ENCODE measurements at places on chromosomes 6 and 20.

DNA sequence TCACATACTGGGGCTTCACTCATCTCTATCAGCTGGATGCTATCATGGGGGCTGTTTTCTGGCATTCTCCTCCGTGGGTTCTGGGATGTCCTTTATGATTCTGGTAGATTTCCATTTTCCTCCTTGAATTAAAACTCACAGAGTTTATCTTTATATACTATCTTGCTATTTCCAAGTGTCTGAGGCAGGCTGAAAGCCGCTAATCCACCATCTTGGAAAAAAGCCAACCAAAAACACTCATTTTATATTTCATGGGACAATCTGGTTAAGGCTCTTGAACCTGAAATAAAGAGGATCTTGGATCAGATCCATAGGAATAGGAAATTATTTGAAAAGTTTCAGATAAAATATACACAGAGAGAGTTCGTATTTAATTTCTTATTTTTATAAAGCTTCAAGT lies 86.0 kb downstream of the AFG1L start:
- no peak for DNase-seq

GRCh38 chr20:5046656-5047339 lies 45.5 kb upstream of the SLC23A2 start:
- DNase-seq: no peak

- DNase-seq: peak; percentile 46
These were observed 15.0 kb downstream of the CPNE5 start for GRCh38 chr6:36824253-36824652.

DNA sequence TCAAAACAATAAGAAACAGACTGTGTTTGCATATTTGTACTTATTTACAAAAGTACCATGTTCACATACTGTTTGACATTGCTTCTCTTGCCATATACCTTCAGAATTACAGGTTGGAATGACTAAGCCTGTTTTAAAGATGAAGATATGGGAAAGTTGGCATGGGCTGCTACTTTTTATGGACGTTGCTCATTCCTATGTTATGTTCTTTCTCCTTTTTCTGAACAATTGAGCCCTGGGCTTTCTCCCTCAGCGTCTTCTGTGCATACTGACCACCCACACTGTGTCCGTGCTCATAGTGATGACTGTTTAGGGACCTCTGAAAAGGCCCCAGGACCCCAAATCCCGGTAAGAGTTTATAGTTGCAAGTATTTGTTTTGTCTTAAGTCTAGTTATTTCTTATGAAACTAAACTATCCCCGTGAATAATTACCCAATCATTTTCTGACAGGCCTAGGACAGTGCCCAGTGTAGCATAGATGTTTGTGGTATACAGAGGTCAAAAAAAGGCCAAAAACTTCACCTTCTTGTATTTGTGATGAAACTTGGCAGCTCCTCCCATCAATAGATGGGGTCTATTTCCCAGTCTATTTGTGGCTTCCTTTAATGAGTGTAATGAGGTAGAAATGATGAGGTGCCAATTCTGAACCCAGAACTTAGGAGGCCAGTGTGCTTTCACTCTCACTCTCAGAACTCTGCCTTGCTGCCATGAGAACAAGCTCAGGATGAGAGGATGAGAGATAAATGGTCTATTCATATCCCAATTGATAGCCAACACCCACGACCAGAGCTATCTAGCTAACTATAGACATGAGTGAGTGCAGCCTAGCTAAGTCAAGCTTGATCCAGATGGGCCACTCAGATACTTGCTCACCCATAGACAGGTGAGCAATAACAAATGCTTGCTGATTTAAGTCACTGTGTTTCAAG lies 40.9 kb downstream of the GSTA4 start:
- no peak for DNase-seq

GRCh38 chr20:354298-354977 lies 7.5 kb downstream of the NRSN2 start:
- DNase-seq: peak; percentile 82

- peak; percentile 66 for DNase-seq
These were observed 35.3 kb upstream of the APCDD1L start for GRCh38 chr20:58550275-58551059.

- no peak for DNase-seq
These were observed 142.4 kb downstream of the LRFN2 start for GRCh38 chr6:40444811-40445210.

All from fibroblast of pulmonary artery (primary cell).